ENCODE measurements at places on chromosomes 6 and 20. TPM values are rescaled to one million over a fixed set of nuclear protein-coding genes. Genes with fewer than 3 reads are reported as not detected.

The RIN2 gene
- polyA plus RNA-seq, result 4.6 TPM

The C6orf118 gene
- polyA plus RNA-seq, result not detected

The PHF10 gene
- polyA plus RNA-seq, result 6.7 TPM

The TMC2 gene
- not detected for polyA plus RNA-seq

The LY6G6D gene
- polyA plus RNA-seq, result not detected
